ENCODE measurements at places on chromosomes 12 and 14. TPM values are rescaled to one million over a fixed set of nuclear protein-coding genes. Genes with fewer than 3 reads are reported as not detected.

DNA sequence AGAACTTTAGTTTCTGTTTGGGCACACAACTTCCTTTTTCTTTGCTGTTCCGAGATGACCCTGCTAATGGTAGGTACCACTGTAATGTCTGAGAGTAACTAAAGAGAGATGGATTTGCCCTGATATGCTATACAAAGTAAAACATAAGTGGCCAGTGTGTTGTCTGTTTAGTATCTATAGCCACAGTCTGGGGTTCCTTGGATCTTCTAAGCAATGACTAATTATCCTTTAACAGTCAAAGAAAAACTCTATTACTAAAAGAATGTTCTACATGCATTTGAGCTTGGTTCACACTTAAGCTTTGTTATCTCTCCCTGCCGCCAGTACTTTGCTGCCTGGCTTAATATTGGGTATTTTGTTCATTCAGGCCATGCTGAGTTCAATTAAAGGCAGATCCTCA is 1051.9 kb upstream of the FLRT2 start:
- no peak for DNase-seq

DNA sequence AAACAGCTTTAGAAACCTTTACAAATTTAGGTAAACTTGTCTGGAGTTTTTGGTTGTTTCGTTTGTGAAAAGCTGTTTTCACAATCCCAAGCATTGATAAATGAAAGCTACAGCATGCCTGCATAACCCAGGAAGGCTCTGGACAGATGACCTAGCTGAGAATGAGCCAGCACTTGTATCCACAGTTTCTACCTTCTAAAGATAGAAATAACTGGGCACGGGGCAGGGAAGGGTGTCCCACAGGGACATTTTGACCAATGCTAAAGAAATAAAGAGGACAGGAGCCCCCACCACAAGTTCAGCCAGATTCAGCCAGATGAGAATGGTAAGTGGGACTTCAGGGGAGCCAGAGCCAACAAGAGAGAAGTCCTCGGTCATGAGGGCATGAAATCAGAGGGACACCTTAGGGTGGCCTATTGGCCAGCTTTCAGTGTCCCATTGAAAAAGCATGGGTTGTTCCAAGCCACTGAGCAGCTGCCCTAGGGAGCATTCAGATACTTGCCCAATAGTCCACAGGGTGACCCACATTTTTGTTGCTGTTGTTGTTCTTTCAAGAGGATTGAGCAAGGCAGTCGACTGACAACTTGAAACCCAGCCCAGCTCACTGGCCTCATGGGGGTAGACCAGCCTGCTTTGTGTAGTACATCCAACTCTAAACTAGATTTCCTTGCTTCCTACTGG is 140.3 kb upstream of the NUDT4 start:
- DNase-seq, result no peak

DNA sequence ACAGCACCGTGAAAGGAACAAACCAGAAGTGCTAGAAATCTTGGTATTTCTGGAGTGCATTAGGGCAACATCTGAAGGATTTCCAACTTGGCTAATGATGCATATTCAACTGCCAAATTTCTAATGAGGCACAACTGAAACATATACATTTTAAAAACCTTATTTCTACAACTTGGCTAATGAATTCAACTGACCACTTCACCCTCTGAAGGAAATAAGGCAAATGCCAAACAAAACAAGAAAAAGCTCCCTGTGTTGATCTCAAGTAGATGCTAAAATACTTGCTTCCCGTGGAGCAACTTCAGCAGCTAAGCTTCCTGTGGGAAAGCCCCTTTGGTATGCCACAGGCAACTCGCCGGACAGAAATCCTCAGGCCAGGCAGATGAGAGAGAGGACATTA is 167.1 kb downstream of the TTC7B start:
- DNase-seq, result no peak

DNA sequence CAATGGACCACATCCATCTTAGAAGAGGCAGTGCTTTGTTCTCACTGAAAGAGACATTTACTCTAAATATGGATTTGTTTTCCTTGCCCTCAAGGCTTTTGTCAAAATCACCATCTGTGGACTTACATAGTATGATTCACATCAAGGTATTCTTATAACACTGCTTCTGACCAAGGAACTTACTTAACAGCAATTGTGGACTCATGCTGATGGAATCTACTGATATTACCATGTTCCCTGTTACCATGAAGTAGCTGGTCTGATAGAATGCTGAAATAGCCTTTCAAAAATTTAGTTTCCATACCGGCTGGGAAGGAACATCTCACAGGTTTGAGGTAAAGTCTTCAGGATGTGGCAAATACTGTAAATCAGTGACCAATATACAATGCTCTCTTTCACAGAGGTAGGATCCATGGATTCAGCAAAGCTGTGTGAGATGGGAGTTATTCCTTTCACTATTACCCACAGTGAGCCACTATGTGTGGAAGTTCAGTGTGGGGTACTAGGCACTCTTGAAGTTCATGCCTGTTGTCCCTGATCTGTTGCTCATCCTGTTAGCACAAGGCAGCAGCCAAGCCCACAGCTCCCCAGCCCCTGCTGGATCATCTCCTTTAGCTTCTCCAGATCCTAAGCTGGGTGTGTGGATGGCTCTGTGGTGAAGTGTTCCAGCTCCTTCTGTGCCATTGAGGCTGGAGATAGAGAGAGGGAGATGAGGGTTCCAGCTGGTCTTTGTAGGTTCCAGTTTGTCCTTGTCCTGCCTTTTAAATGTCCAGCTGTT is 126.4 kb downstream of the ATP23 start:
- no peak for DNase-seq

DNA sequence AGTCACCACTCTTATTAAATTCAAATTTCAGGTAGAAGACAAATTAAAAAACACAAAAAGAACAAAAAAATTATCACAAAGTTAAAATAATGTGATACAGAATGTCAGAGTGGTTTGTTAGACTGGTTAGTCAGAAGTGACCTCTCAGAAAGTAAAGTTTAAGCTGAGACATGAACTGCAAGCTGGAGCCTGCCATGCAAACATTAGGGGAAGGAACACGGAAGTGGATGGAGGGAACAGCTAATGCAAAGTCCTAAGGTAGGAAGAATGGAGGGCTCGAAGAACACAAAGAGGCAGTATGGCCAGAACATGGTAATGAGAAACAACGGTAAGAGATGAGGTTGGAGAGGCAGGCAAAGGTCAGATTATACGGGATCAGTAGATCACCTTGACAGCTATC is 41.7 kb downstream of the WDHD1 start:
- no peak for DNase-seq

- DNase-seq, result peak; percentile 12
These were observed 28.6 kb downstream of the PRDM4 start for GRCh38 chr12:107732365-107732764.

DNA sequence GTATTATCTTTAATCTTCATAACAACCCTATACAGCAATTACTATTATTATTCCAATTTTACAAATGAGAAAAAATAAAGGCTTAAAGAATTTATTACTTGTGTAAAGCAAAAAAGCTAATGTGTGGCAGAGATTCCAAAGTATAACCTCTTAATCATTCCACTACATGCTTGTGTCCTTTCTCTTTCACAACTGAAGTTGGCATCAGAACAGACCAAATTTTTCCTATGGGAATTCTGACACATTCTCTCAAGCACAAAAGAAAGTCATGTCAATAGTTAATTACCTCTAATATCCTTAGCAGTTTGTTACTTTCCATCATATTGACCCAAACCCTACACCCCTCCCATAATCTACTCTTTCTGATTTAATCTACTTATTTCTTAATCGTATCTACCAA is 86.7 kb downstream of the BCL2L14 start:
- no peak for DNase-seq

- DNase-seq, result no peak
These were observed 27.3 kb downstream of the PSMA6 start for GRCh38 chr14:35319509-35319908.

- peak; percentile 88 for DNase-seq
These were observed 1.3 kb downstream of the ARHGEF40 start for GRCh38 chr14:21071225-21072030.

GRCh38 chr14:78974691-78975090 is 804.5 kb downstream of the NRXN3 start:
- DNase-seq, result no peak

DNA sequence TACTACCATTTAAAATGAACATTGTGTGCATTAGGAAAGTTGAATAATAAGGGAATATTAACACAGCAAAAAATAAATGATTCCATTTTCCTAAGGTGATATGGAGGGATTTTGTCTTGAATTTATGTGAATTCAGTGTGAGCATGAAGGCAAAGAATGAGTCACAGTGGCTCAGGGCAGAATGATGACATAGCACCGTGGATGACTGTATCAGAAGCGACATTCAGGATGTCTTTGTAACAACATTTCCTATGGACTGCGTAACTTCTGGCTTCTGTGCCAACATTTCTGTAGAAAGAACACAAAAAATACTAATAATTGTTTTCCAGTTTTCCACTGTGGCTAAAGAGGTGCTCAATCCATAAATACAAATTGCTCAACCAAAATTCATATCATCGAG is 54.6 kb downstream of the TTC8 start:
- DNase-seq, result no peak

DNA sequence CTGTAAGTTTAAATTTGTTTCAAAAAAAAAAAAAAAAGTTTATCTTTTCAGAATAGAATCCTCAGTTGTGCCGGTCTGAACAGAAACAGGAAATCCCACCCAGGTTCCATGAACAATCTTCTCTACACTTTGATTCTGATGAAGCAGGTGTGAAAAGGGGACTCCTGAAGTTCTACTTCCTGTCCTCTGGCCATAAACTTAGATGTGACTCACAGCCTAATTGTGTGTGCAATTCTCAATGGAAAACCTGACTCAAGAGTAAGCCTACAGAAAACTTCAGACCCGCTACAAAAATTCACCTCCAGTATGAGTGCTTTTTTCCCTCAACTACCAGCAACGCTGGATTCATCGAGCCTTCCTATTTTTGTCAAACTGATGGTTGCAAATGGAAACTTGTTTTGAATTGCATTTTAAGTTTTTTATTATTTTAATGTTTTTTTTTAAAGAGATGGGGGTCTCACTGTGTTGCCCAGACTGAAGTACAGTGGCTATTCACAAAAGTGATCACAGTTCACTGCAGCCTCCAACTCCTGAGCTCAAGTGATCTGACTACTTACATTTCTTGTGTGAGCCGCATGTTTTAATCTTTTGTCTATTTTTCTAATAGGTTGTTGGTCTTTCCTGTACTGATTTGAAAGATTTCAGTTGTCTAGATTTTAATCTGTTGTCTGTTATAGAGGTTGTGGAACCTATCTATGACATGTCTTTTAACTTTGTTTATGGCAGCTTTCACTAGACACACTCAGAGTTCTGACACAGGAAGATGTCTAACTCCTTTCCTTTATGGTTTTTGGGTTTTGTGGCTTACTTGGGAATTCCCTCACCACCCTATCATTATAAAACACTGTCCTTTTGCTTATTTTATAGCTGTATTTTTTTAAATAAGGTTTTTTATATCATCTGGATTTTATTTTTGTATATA is 37.6 kb downstream of the ATG14 start:
- no peak for DNase-seq

DNA sequence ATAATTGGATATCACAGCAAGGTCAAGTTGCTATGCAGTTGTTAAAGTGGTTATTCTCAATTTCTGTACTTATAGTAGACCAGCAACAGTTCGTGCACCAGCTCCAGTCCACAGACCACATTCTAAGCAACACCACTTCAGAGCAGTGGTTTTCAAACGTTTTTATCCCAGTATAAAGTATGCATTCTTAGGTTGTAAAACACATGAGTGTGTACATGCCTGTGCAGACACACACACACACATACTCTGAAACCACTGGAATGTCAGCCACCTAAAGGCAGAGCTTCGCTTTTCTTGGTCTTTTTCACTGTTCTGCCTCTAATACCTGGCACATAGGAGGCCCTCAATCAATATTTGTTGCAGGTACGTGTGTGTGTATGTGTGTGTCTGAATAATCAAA is 22.2 kb upstream of the C12orf71 start:
- DNase-seq, result no peak

- no peak for DNase-seq
These were observed 365.6 kb upstream of the TBX3 start for GRCh38 chr12:115049614-115050013.

DNA sequence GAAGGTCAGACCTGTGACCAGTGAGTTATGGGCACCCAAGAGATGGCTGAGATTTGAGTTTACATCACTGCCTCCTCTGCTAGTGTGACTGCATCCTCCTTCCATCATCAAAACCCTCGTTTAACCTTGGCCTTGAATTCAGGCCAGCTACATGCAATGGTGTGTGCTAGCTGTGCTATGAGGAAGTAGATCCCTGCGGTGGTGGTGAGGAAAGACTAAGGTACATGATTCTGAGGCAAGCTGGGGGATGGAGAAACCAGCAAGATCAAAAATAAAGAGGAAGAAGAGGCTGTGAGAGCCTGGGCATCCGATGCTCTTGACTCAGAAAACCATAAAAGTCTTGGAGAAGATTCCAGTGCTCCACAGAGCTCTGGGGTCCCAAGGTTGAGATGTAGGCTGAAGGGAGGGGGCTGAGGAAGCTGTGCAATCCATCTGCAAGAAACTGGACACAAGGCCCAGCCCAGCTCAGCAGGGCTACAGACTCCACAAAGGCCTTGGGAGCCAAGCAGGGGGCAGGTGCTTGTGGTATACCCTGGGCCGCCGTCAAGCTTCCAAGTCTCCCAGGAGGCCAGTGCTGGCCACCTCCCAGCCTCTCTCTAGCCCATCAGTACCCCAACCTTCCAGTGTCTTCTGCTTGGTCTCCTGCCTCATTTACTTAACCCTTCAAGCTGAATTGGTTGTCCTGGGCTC is 774.8 kb downstream of the VRK1 start:
- no peak for DNase-seq

- DNase-seq, result no peak
These were observed 66.3 kb upstream of the EEA1 start for GRCh38 chr12:92995258-92995903.

- no peak for DNase-seq
These were observed 480.7 kb upstream of the DCN start for GRCh38 chr12:91663310-91663709.

The LALBA gene
- not detected for total RNA-seq

The CLMN gene
- 12.2 TPM for total RNA-seq

The RD3L gene
- total RNA-seq, result not detected

The SYNDIG1L gene
- total RNA-seq, result 1.9 TPM

The RNASE7 gene
- not detected for total RNA-seq

The CERS5 gene
- 47.8 TPM for total RNA-seq

The TEAD4 gene
- total RNA-seq, result 96.8 TPM

The CCDC177 gene
- total RNA-seq, result 2.1 TPM

The LYZ gene
- total RNA-seq, result 1.1 TPM

The MYRFL gene
- 1.3 TPM for total RNA-seq

The NGB gene
- total RNA-seq, result 0.33 TPM

The CELA1 gene
- total RNA-seq, result not detected

The PTGER2 gene
- 0.92 TPM for total RNA-seq

The SDR9C7 gene
- total RNA-seq, result not detected

The ESRRB gene
- 1.4 TPM for total RNA-seq
